HT1080 (cell line): ENCODE measurements at places on chromosomes 2 and 18. TPM values are rescaled to one million over a fixed set of nuclear protein-coding genes. Genes with fewer than 3 reads are reported as not detected.

Gene GDF7
- total RNA-seq, result 0.27 and 0.33 TPM in 2 replicates

DNA sequence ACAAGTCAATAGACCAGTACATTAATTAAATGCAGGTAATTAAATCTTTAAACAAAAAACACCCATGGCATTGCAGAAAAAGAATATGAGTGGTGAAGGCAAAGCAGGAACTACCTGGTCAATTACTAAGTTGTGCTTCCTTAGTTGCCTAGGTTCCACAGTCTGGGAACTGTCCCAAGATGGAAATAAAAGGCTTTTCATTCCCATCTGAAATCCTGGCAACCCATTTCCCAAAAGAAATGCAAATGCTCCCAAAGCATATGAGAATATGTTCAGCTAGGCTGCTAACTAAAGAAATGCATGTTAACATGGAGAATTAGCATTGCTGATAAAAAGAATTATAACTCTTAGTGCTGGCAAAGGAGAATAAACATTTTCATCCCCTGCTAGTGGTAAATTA, 177.8 kb downstream of the TMEM163 start:
- no peak for DNase-seq

DNA sequence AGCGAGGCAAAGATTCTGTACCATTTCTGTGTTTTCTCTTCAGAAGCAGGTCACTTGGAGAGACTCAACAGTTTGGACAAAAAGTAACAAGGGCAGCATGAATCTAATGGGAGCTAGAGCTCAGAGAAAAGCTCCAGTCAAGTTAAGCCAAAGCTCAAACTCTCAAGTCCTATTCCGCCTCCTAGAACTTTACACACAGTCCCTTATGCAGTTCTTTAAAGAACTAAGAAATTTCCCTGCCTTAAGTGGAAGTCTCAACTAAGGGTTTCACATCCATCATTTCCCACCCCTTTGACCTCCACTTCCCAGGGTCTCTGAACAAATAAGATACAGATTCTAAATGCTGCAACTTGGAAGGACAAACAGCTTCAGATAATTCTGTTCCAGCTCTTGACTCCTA, 121.3 kb upstream of the RNU4ATAC start:
- no peak for DNase-seq

DNA sequence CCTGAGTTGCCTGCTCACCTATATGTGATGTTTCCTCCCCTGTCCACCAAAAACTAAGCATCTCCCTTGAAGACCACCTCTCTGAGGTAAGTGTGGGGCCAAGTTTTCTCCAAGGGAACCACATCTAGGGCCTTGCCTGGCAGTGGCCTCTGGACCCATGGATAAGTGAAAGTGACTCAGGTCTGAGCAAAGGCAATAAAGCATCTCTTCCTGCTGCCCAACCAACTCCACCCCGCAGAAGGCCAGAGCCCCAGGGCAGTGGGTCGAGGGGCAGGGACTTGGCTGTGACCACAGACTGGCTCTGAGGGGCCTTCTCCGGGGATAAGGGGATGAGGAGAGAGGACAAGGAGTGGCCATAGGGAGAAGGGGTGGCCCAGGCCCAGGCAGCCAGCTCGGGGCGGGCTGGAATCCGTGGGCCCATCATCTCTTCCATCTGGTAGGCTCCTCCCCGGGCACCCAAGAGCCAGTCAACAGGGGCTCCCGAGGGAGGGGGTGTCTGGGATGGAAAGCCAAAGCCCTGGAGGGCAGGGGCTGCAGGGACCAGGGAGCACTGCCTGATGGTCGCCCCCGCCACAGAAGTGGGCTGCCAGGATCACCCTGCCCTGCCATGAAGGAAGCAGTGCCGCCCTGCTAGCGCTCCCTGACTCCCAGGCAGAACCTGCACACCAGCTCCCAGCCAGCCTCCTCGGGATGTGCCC, 33.4 kb downstream of the EMX1 start:
- no peak for DNase-seq

DNA sequence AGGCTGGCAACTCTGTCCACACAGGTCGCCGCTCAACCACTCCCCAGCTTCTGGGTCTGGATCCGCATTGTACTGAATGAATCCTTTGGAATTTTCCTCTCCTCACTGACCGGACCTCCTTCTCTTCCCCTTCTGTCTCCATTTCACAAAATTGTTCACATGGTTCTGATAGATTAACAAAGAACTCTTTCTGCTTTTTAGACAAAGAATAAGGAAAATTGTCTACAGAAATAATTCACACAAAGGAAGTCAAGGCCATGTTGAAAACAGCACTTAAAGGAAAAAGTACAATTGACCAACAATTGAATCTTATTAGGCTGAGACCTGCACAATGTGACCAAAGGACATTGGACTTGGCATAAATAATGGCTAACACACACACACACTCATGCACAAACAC, 73.6 kb upstream of the GLI2 start:
- DNase-seq, result no peak

DNA sequence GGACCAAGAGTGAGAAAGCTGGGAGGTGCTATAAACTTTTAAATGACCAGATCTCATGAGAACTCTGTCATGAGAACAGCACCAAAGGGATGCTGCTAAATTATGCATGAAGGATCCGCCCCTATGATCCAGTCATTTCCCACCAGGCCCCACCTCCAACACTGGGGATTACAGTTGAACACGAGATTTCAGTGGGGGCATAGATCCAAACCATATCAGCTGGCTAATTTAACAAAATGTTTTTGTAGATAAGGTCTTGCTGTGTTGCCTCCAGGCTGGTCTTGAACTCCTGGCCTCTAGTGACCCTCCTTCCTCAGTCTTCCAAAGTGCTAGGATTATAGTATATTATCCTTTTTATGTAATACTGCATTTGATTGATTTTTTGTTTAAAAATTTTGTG, 56.0 kb downstream of the NBEAL1 start:
- DNase-seq, result no peak

DNA sequence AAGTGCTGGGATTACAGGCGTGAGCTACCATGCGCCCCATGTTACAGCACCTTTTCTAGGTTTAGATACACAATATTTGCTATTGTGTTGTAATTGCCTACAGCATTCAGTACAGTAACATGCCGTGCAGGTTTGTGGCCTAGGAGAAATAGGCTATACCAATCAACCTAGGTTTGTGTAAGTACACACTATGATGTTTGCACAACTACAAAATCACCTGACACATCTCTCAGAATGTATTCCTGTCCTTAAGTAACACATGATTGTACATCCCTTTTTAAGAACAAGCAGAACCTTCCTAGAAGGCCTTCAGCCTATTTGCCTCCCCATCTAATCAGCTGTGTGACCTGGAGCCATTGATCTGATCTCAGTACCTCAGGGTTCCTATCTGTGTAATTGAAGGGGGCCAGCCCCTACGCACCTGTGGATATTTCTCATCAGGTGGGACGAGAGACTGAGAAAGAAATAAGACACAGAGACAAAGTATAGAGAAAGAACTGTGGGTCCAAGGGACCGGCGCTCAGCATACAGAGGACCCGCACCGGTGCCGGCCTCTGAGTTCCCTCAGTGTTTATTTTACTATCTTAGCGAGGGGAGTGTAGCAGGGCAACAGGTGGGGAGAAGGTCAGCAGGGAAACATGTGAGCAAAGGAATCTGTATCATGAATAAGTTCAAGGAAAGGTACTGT, 18.7 kb upstream of the TMBIM1 start:
- no peak for DNase-seq

DNA sequence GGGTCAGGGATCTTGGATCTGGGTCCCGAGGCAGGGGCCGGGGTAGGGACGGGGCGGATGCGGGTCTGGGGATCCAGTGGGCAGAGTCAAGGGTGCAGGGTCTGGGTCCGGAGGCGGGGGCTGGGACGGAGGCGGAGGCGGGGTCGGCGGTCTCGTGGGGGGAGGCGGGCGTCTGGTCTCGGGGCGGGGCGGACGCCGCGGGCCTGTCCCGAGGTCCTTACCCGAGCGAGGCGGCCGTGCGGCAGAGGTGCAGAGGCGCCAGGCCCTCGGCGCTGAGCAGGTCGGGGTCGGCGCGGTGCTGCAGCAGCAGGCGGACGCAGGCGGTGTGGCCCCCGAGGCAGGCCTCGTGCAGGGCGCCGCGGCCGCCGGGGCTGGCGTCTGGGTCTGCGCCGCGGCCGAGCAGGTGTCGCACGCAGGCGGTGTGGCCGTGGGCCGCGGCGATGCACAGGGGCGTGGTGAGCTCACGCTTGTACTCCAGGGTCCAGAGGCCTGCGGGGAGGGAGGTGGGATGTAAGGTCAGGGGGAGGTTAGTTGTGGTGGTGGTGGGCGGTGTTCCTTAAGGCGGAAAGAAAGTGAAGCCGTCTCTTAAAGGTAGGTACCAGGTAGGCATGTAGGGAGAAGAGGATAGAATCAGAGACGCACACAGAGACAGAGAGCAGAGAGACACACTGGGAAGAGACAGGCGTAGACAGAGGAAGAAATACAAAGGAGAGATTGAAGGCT, 26.6 kb downstream of the ASB18 start:
- no peak for DNase-seq

Gene QPCT
- total RNA-seq, result 0.26 TPM in 1 of 2 replicates, not detected in the other

- no peak for DNase-seq
Observed at GRCh38 chr2:46056541-46056940, 240.7 kb upstream of the EPAS1 start.

Gene TMEM169
- 0.19 and 0.33 TPM in 2 replicates for total RNA-seq

- no peak for DNase-seq
Observed at GRCh38 chr2:82391386-82391785, 2067.7 kb downstream of the SUCLG1 start.

GRCh38 chr2:7559791-7560190, 642.6 kb downstream of the RNF144A start:
- no peak for DNase-seq

DNA sequence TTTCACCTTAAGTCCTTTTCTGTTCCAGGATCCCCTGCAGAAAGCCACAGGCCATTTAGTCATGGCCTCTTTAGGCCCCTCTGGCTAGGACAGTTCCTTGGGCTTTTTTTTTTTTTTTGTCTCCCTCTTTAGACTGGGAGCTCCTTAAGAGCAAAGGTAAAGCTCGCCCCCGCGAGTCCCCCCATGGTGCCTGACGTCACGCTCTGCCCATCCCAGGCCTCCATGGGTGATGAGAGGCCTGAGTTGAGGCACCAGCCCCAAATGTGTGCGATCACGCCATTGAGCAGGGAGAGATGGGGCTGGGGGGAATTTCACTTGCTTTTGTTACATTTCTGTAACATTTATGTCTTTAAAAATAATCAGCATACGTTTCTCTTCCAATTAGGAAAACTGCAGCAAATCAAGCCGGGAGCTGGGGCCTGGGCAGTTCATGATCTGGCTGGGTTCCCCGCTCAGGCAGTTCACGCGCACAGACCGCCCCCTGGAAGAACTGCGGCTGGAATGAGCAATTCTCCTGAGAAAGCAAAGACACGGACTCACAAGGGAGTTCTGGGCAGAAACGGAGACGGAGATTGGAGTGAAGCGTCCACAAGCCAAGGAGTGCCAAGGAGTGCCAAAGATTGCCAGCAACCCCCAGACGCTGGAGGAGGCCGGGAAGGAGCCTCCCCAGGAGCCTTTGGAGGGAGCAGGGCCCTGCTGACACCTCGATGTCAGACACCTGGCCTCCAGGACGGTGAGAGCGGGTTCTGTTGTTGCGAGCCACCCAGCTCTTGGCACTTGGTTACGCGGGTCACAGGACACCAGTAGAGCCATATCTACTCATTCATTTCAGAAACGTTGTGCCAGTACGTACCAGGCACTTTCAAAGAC, 108.4 kb upstream of the ODC1 start:
- DNase-seq, result no peak

- no peak for DNase-seq
Observed at GRCh38 chr2:112027767-112028166, 27.3 kb upstream of the TMEM87B start.

- DNase-seq, result no peak
Observed at GRCh38 chr2:29920631-29921559, 491 bp downstream of the ALK start.

- no peak for DNase-seq
Observed at GRCh38 chr2:196516564-196516963, 123.0 kb upstream of the CCDC150 start.

DNA sequence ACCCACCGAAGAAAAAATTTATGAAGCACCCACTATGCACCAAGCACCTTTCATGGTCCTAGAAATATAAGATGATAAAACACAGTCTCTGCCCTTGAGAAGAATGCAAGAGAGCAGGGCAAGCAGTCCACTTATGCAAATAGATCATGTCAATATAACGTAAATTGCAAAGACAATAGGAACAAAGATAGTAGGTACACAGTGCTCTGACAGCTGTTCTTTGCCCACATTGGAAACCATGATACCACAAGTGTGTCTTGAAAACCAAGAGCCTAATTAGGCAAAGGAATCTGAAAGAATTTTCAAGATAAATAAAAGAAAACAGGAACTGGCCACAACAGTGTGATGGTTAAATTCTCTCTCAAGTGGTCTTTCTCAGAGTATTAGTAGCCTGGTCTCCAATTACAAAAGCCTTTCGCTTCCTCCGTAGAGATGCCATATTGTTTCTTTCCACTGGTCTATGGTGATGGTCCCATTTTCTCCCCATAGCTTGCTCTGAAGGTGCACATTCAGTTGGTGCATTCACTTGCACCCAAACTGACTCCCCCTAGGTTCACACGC, 108.5 kb downstream of the VWC2L start:
- DNase-seq, result no peak

DNA sequence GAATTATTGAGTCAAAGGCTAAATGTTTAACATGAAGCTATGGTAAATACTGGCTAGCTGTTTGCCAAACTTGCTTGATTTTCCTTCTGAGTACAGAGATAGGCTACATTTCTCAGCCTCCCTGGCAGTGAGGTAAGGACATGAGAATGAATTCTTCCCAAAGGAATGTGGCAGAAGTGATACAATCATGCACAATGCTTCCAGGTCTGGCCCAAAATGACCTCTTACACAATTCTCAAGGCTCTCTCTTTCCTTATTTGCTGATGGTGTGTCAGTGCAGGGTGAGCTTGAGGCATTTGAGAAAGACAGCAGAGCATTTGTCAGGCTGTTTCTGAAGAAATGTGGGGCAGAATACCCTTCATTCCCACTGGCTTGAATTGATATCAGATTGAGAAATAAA, 95.6 kb upstream of the NABP1 start:
- peak; percentile 87 for DNase-seq

Gene ADD2
- 39.3 and 79.9 TPM in 2 replicates for total RNA-seq

GRCh38 chr18:10454681-10455557, 484 bp downstream of the APCDD1 start:
- DNase-seq, result no peak

Gene SLC38A11
- total RNA-seq, result not detected in 2 replicates

GRCh38 chr2:168706806-168707205, 95.6 kb upstream of the NOSTRIN start:
- DNase-seq, result no peak

DNA sequence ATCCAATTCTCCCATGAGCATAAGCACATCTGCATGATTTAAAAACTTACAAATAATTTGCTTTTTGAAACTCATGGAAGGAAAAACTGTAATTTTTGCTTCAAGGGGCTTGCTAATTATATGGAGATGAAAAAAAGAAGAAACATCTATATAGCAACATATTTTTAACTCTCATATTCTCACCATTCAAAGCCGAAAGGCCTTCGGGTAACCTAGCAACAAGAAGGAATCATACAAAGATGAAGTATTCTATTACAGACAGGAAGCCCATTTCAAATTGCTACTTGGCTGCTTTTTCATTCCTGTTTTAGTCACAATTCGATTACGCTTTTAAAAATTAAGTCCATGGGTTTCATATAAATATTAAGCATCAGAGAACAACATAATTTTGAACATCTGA, 39.2 kb upstream of the RNU4ATAC start:
- no peak for DNase-seq

Gene C1QL2
- total RNA-seq, result 0.03 TPM in 1 of 2 replicates, not detected in the other
